ENCODE measurements at places on chromosomes 2 and 18.

- no peak for DNase-seq
Measured at GRCh38 chr18:987325-988186, 82.9 kb downstream of the ADCYAP1 start.

DNA sequence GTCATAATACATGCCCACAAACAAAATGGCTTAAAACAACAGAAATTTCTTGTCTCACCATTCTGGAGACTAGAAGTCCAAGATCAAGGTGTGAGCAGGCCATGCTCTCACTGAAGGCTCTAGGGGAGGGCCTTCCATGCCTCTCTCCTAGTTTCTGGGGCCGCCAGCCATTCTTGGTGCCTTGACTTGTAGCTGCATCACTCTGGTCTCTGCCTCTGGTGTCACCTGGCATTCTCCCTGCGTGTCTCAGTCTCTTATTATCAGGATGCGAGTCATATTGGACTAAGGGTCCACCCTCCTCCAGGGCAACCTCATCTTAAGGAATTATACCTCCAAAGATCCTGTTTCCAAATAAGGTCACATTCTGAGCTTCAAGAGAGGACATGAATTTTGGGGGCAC lies 76.1 kb downstream of the KCNF1 start:
- DNase-seq: no peak

DNA sequence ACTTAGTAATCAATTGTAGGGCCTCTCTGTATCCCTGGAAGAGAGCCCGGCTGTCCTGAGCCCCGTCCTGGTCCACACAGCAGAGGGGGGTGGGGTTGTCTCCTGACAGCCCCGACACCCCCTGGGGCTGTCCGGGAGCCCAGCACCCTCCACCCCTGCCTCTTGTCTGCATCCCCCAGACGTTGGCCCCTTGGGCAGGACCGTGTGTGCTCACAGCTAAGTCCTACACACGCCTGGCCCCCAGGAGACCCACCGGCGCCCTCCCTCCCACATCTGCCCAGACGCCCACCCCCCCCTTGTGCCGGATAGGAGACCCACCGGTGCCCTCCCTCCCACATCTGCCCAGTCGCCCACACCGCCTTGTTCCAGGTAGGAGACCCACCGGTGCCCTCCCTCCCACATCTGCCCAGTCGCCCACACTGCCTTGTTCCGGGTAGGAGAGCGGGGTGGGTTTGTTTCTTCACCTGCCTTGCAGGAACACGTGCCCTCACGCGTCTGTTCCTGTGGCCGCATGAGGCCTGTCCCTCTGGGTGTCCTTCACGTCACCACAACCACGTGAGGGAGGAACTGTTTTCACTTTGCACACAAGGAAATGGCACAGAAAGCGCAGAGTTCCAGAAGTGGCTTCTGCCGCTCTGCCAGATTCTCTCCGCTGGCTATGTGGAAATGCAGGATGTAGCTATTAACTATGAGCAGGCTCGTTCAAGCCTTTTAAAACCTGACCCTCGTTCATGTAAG lies 61.1 kb upstream of the NFATC1 start:
- DNase-seq: no peak

DNA sequence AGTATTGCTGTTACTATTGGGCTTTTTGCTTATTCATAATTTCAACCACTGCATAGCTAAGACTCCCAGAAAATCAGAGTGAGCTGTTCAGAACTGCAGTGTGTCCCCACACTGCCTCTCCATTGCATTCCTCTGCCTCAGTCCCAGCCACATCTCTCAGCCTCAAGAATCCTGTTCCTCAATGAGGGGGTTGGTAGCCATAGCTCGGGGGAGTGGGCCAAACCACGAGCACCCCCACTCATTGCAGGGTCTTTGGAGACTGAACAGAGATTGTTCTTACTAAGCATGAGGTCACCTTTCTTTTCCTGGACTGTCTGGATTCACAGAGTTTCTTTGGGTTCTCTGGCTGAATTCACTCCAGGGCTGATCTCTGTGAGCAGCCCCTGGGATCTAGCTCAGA lies 161.1 kb downstream of the GFPT1 start:
- DNase-seq: no peak

DNA sequence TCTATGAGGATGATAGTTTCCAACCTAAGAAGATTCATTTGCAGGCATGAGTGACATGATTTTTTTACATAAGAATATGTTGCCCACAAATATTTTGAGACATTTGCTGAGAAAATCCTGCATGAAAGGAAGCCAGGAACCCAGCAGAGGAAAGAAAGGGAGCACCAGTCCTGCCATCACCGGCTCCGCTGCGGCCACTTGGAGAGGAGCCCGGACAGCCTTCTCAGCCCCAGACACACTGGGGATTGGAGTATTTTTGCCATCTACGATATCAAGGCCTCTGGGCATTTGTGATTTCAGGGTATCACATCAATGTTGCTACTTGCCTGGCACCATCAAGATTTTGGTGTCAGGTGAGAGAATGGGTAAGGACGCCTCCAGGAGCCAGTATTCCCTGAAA lies 228.3 kb downstream of the PTGR3 start:
- DNase-seq: no peak

GRCh38 chr2:174675615-174676014 lies 78.0 kb upstream of the WIPF1 start:
- no peak for DNase-seq

GRCh38 chr18:28691496-28691840 lies 514.5 kb upstream of the CDH2 start:
- no peak for DNase-seq

All from muscle of arm (tissue), 14 donors.